ENCODE measurements at places on chromosomes 6 and 20.

- no peak for DNase-seq
Measured at GRCh38 chr6:21123507-21124436, 469.8 kb upstream of the SOX4 start.

- no peak for DNase-seq
Measured at GRCh38 chr6:30227763-30228487, 14.7 kb upstream of the TRIM26 start.

DNA sequence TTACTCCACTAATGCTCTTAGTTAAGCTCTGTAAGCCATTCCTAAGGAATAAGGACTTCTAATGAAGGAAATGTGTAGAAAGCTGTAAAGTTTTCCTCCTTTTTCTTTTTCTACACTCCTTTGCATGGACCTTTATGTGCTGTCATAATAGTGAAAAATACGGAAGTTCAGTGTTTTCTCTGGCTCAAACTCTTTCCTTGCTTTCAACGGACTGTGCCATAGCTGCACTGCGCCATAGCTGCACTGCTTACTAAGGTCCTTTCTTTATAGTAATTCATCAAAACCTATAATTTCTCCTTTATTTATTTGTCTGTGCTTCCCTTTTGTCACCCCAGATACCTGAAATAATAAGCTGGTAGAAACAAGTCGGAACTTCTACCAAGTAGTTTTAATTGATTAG is 67.3 kb downstream of the RNF144B start:
- no peak for DNase-seq

GRCh38 chr6:157516319-157517026 is 135.5 kb downstream of the ZDHHC14 start:
- DNase-seq: no peak

- DNase-seq: no peak
Measured at GRCh38 chr20:33013701-33014326, 6.3 kb downstream of the BPIFB2 start.
